NCI-H526 (cell line): ENCODE measurements at places on chromosomes 16 and 17.

DNA sequence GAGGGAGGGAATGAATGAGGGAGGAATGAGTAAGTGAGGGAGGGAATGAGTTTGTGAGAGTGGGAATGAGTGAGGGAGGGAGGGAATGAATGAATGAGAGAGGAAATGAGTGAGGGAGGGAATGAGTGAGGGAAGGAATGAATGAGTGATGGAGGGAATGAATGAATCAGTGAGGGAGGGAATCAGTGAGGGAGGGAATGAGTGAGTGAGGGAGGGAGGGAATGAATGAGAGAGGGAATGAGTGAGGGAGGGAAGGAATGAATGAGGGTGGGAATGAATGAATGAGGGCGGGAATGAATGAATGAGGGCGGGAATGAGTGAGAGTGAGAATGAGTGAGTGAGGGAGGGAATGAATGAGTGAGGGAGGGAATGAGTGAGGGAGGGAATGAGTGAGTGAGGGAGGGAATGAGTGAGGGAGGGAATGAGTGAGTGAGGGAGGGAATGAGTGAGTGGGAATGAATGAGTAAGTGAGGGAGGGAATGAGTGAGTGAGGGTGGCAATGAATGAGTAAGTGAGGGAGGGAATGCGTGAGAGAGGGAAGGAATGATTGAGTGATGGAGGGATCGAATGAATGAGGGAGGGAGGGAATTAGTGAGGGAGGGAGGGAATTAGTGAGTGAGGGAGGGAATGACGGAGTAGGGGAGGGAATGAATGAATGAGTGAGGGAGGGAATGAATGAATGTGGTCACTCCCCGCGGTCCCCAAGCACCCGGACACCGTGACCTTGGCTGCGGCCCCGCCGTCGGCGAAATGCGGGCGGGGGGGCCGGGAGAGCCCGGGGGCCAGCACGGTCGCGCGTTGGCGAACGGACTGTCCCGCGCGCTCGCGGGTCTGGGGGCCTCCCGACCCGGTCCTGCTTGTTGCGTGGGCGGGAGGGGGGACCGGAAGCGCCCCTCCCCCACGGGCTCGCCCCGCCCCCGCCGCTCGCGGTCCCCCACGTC is 1.1 kb upstream of the UBE2I start:
- no peak for DNase-seq

DNA sequence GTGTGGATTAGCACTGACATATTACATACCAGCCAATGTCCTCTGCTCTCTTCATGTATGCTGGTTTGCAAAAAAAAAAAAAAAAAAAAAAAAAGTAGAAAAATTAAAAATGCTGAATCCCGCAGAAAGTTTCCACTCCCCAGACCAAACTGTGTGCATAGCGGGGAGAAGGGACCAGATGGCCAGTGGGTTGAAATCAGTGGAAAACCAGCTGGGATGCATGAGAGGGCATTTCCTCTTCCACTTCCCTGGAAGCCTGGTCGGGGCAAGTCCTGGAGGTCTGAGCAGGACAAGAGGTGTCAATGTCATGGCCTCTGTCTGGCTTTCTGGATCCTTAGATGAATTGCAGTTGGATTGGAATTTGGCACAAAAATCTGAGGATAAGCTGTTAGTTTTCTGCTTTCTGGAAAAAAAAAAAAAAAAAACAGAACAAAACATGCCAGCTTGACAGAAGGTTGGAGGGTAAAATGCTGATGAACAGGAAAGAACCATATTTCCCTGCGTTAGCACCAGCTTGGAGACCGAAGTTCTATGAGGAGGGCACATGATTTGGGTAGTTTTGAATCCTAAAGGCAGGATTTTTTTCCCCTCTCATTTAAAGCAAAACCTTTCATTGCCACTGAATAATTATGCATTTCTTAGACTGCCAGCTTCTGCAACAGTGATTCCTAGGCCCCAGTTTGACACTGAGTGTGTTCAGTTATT is 941.5 kb upstream of the EEF2KMT start:
- DNase-seq: no peak

DNA sequence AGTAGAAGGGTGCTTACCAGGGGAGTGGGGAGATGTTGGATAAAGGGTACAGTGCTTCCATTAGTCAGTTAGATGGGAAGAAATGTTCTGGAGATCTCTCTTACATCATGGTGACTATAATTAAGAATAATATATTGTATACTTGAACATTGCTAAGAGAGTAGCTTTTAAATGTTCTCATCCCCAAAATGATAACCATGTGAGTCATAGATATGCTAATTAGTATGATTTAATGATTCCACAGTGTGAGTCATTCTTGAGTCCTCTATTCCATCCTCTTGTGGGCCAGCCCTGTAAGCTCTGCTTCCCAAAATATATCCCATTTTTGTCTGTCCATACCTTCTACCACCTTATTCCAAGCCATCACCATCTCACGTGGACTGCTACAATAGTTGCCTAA is 80.6 kb upstream of the CDH11 start:
- DNase-seq: no peak

GRCh38 chr17:28499364-28499664 is 6.8 kb upstream of the FOXN1 start:
- DNase-seq: no peak

GRCh38 chr16:83878838-83879237 is 20.1 kb upstream of the MLYCD start:
- DNase-seq: peak; percentile 1

DNA sequence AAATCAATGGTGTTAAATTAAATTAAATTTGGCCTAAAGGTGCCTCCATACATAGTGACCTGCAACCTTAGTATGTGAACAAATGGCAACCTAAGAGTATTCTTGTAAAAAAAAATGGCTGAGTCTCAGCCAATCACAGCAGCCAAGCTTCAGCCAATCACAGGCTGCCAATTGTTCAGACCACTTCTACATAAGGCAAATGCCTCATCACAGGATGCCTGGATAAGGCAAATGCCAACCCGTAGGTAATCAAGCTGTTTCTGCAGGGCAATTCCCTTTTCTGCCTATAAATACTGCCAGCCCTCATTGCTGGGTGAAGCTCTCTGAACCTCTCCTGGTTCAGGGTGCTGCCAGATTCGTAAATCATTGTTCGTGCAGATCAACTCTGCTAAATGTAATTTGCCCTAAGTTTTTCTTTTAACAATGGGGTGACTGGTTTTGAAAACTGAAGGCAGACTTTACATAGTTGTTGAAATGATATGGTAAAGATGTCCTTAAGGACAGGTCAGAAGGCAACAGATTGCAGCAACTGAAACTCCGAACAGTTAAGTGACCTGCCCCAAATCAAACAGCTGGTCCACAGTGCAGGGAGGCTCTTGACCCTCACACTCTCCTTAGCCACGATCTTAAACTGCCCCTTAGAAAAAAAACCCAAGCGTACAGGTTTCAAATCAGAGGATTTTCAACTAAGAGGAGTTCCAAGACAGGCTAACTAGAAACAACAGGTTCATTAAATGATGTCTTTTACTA is 50.3 kb downstream of the N4BP1 start:
- no peak for DNase-seq

GRCh38 chr17:44967907-44968224 is 237 bp downstream of the C1QL1 start:
- DNase-seq: no peak

DNA sequence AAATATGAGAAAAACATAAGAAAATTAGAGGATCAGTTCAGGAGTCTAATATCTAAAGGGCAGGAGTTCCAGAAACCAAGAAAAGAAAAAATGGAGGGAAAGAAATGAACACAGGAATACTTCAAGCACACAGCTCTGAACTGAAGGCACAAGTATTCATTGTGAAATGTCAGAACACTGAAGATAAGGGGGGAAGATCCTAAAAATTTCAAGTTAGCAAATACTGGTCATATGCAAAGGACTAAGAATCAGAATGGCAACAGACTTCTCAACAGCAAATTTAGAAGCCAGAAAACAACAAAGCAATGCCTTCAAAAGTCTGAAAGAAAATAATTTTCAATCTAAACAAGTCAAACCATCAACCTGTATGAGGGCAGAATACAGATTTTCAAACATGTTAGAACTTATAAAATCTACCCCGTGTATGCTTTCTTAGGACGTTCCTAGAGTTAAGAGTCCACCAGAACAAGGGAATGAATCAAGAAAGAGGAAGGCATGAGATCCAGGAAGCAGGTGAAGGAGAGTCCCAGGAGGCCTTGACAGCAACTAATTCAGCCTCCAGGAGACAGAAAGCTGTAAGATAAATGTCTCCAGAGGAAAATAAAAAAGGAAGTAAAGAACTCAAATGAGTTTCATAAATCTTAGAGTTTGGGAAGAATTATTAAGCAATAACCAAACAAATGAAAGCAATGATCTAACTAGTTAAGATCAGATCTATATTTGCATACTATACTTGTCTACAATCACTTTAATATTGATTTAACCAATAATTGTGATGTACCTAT is 2.8 kb downstream of the BRD7 start:
- DNase-seq: no peak

- no peak for DNase-seq
Observed at GRCh38 chr16:56350491-56351405, 74.6 kb downstream of the AMFR start.

GRCh38 chr16:58037365-58038057 is 12.0 kb downstream of the MMP15 start:
- DNase-seq: no peak
